ENCODE measurements at places on chromosomes 1 and 21.

- DNase-seq: no peak
Observed at GRCh38 chr21:25191141-25191540, 416.1 kb downstream of the MRPL39 start.

DNA sequence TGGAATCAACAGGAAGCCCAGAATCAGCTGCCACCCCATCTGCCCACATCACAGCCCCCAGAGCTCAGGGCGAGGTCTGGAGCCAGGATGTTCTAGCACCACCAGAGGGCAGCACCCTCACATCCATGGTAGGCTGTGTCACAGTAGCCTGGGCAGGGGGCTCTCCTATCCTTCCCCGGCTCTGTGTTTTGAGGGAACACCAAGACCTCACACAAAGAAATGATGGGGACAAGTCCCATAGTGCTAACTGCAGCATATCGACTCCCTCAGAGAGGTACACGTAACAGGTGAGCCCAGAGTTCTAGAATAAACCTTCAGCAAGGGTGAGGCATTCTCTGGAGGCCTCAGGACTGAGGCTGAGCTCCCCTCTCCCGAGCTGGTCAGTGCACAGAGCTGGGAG lies 2.3 kb upstream of the KCNC4 start:
- DNase-seq: peak; percentile 66

- DNase-seq: no peak
Observed at GRCh38 chr1:181260271-181260670, 171.8 kb downstream of the IER5 start.

DNA sequence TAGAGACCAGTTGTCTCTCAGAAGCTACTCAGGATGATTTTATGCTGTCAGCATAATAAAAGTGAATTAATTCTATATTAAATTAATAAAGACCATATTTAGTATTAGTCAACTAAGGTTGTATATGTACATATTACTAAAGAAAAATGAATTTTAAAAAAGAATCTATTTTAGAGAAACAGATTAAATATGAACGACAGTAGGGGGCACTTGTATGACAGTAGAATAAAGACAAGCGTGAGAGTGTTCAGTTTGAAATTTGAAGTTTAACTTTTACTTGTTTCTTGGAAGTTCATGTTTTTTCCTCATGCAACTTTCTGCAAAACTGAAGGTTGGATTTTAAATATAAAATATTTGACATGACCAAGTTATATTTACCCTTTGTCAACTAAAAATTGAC lies 67.9 kb upstream of the MACF1 start:
- DNase-seq: no peak

- no peak for DNase-seq
Observed at GRCh38 chr21:43325968-43326715, 100.8 kb downstream of the SIK1 start.

- no peak for DNase-seq
Observed at GRCh38 chr1:229888561-229889001, 178.5 kb upstream of the GALNT2 start.

DNA sequence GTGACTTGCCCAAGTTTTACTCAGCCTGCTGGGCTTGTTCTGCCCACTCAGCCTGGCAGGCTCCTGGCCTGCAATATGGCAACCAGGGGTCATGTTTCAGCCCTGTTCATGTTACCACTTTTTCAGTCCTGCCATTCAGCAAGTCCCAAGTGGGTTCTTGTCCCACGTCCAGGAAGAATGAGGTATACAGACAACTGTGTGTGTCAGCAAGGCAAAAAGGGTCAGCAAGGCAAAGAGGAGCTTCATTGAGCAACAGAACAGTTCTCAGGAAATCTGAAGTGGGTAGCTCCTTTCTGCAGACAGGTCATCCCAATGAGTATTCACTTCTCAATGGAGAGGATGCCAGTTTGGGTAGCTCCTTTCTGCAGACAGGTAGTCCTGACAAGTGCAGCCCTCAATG lies 1233.3 kb upstream of the B3GALT2 start:
- DNase-seq: no peak

Data from T-helper 17 cell (primary cell).